Mucosa of gallbladder (tissue), 1 donor: ENCODE measurements at places on chromosomes 1 and 21. TPM values are rescaled to one million over a fixed set of nuclear protein-coding genes. Genes with fewer than 3 reads are reported as not detected.

The FAM72A gene
- 2.0 TPM for total RNA-seq

The LMX1A gene
- total RNA-seq, result 0.12 TPM

The PERM1 gene
- total RNA-seq, result 0.35 TPM

The DMRTA2 gene
- not detected for total RNA-seq

The AMY2B gene
- 14.6 TPM for total RNA-seq
